ENCODE measurements at places on chromosomes 11 and 22.

- H3K4me3 ChIP-seq = no peak overlapping the region
- DNase-seq = no peak
- no peaks in the 10 kb centered on the region for H3K36me3 ChIP-seq
- no peaks in the 10 kb centered on the region for H3K4me1 ChIP-seq
- no peak overlapping the region for H3K27ac ChIP-seq
Observed at GRCh38 chr11:5284637-5285036, 14.9 kb upstream of the HBE1 start.

DNA sequence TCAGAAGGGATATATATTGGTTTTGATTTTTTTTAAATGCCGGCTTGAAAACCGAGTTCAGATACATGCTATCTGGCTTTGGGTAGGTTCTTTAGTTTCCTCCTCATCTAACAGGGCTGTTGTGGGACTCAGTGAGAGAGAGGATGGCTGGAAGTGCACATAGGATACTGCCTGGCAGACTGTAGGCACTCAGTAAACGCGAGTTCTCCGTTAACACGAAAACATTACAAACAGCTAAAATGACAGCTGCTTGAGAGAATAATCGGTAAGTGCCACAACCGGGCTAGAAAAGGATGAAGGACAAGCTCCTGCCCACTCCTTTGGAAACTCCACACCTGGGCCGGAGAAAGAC, 369 bp downstream of the XRRA1 start:
- H3K27ac ChIP-seq = peak overlapping the region; percentile 95
- no peak for DNase-seq
- H3K4me3 ChIP-seq = peak overlapping the region; percentile 90
- H3K27me3 ChIP-seq = peaks cover 5% of the 10 kb centered on the region
- H3K4me1 ChIP-seq = peaks cover 56% of the 10 kb centered on the region

DNA sequence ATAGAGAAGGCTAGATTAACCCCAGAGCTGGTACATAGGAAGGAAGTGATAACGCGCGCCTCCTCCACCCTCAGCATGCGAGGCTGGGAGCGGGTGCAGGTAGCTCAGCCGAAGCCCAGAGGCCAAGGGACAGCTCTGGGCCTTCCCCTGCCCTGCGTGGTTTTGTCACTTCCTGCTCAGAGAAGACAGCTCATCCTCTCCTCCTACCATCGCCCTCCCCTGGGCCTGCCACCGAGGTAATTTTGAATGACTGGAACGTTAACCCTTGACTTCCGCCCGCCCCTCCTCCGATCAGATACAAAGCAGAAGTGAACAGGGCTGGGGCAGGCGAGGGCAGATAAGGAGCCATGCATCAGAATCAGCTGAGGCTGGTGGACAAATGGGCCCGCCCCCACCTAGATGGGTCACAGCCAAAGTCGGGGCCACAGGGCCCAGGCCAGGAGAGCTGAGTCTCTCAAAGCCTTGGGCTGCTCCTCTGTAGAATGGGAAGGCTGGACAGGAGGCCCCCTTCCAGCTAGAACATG, 1.6 kb downstream of the RAC2 start:
- DNase-seq = peak; percentile 88
- peaks cover 74% of the 10 kb centered on the region for H3K4me1 ChIP-seq
- peaks cover 9% of the 10 kb centered on the region for H3K36me3 ChIP-seq
- peak overlapping the region; percentile 99 for H3K27ac ChIP-seq

- H3K4me3 ChIP-seq = no peak overlapping the region
- no peaks in the 10 kb centered on the region for H3K4me1 ChIP-seq
- H3K27ac ChIP-seq = no peak overlapping the region
- H3K36me3 ChIP-seq = no peaks in the 10 kb centered on the region
Observed at GRCh38 chr11:112734207-112734606, 227.0 kb upstream of the NCAM1 start.

DNA sequence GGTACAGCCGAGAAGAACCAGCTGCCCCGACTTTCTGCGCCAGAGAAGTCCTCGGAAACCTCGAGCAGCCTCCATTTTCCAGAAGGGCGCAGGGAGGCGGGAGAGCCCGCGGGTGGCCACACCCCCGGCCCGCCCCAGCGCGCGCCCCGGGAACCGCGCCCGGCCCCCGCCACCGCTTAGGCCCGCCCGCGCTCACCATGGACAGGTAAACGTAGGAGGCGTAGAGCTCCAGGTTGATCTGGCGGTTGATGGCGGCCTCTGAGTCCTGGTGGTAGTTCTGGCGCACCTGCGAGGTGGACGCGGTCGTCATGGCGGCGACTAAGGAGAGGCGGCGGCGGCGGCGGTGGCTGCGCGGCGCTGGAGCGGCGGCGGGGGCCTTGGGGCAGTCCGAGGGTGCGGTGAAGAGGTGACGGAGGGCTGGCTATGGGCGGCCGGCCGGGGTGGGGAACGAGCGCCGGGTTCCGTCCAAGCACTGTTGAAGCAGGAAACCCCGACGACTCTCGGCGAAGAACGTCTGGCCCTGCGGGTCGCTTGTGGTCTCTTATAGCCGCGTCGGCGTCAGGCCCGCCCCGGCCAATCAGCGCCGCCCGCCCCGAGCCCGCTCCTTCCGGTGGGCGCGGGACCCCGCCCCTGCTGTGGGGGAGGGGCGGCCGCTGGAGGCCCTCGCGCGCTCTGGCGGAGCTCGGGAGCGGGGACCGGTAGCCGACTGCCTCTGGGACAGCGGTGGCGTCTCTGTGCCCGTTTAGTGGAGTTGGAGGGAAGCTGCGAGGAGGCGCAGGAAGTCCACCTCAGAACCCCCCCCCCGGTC, at the start of gene FTH1:
FTH1 (minus strand) TSS at position 519 of the 808 bp plus-strand sequence; CDS start at position 310, 209 bp downstream.
- peak within 1 kb of the TSS; percentile 94 for H3K27ac ChIP-seq
- H3K36me3 ChIP-seq = peaks cover 21% of the 10 kb centered on the region
- H3K27me3 ChIP-seq = peaks cover 49% of the 10 kb centered on the region
- peak within 1 kb of the TSS; percentile 94 for H3K4me3 ChIP-seq

- peaks cover 4% of the 10 kb centered on the region for H3K27me3 ChIP-seq
- H3K36me3 ChIP-seq = no peaks in the 10 kb centered on the region
- H3K27ac ChIP-seq = no peak overlapping the region
- H3K4me1 ChIP-seq = no peaks in the 10 kb centered on the region
- H3K4me3 ChIP-seq = no peak overlapping the region
Observed at GRCh38 chr11:114604179-114604813, 8.7 kb upstream of the NXPE4 start.

GRCh38 chr11:130394615-130395014, 33.8 kb downstream of the ADAMTS8 start:
- H3K27ac ChIP-seq = no peak overlapping the region
- no peak overlapping the region for H3K4me3 ChIP-seq
- H3K27me3 ChIP-seq = peaks cover 3% of the 10 kb centered on the region
- H3K36me3 ChIP-seq = peaks cover 10% of the 10 kb centered on the region
- no peak for DNase-seq

DNA sequence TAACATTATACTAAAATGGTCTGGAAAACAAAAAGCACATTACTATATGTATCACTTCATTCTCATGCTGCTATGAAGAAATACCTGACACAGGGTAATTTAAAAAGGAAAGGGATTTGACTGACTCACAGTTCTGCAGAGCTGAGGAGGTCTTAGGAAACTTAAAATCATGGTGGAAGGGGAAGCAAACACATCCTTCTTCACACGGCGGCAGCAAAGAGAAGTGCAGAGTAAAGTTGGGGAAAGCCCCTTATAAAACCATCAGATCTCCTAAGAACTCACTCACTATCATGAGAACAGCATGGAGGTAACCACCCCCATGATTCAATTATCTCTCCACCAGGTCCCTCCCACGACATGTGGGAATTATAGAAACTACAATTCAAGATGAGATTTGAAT, 60.0 kb downstream of the FAM181B start:
- no peaks in the 10 kb centered on the region for H3K36me3 ChIP-seq
- H3K4me1 ChIP-seq = no peaks in the 10 kb centered on the region
- no peak for DNase-seq
- H3K27me3 ChIP-seq = peaks cover 3% of the 10 kb centered on the region

DNA sequence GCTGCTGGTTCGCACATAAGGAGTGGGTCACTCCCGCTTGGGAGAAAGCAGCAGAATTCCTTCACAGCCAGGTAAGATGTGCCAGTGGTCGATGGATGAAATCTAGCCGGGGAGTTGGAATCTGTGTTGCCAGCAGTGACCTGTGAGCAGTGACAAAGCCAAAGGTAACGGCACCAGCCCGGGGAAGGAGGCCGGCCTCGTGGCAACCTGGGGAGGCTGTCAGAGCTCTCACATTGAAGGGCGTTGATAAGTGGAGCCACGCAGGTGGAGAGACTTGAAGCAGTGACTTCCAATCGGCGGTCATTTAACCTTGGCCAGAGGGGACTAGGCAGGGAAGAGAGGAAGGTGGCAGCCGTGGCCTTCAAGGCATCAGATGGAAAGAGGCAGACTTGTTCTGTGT, 58.8 kb downstream of the ARHGAP8 start:
- peaks cover 8% of the 10 kb centered on the region for H3K27me3 ChIP-seq
- no peak for DNase-seq
- H3K4me3 ChIP-seq = no peak overlapping the region
- no peaks in the 10 kb centered on the region for H3K36me3 ChIP-seq

GRCh38 chr22:42282252-42282942, 11.9 kb upstream of the TCF20 start:
- peaks cover 5% of the 10 kb centered on the region for H3K27me3 ChIP-seq
- H3K4me1 ChIP-seq = peaks cover 13% of the 10 kb centered on the region
- H3K27ac ChIP-seq = no peak overlapping the region
- H3K4me3 ChIP-seq = peak overlapping the region; percentile 57
- no peak for DNase-seq

GRCh38 chr11:69490516-69490915, 9.1 kb downstream of the LINC01488 start:
- no peak for DNase-seq
- H3K27me3 ChIP-seq = peaks cover 1% of the 10 kb centered on the region
- no peak overlapping the region for H3K4me3 ChIP-seq
- no peaks in the 10 kb centered on the region for H3K4me1 ChIP-seq

DNA sequence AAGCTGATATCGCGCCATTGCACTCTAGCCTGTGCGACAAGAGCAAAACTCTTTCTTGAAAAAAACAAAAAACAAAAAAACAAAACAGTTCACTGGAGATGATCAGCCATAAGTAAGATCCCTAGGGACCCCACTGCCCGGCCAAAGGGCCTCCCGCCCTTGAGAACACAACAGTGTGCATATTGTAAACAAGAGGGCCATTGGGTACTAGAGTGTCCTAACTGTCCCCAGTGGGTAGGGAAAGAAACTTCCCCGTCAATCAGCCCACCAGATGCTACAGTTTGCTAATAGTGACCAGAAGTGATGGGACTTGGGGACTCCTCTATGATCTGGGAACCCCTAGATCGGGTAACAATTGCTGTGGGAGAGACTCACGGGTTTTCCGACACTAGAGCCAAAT, 3.7 kb upstream of the ACY3 start:
- H3K27ac ChIP-seq = no peak overlapping the region
- H3K36me3 ChIP-seq = no peaks in the 10 kb centered on the region
- no peaks in the 10 kb centered on the region for H3K27me3 ChIP-seq
- no peak for DNase-seq
- no peak overlapping the region for H3K4me3 ChIP-seq

DNA sequence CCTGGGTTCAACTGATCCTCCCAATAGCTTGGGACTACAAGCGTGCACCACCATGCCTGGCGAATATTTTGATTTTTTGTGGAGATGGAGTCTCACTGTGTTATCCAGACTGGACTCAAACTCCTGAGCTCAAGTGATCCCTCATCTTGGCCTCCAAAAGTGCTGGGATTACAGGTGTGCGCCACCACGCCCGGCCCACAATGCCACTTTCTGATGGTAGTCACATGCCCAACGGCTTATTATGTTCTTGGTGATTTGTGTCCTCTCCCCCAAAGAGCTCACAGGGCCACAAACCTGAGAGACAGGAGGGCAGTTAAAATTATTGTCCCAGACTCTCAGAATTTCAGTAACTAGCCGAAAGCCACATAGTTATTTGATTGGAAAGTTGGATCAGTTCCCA, 9.6 kb downstream of the GRIK4 start:
- no peak overlapping the region for H3K4me3 ChIP-seq
- no peaks in the 10 kb centered on the region for H3K4me1 ChIP-seq
- no peaks in the 10 kb centered on the region for H3K27me3 ChIP-seq
- no peaks in the 10 kb centered on the region for H3K36me3 ChIP-seq

- no peak overlapping the region for H3K27ac ChIP-seq
- no peaks in the 10 kb centered on the region for H3K36me3 ChIP-seq
- no peaks in the 10 kb centered on the region for H3K27me3 ChIP-seq
- H3K4me3 ChIP-seq = no peak overlapping the region
- no peaks in the 10 kb centered on the region for H3K4me1 ChIP-seq
- no peak for DNase-seq
Observed at GRCh38 chr11:80900265-80900664, 1459.4 kb upstream of the TENM4 start.

GRCh38 chr22:30219049-30219654, 27.4 kb downstream of the LIF start:
- no peak overlapping the region for H3K27ac ChIP-seq

DNA sequence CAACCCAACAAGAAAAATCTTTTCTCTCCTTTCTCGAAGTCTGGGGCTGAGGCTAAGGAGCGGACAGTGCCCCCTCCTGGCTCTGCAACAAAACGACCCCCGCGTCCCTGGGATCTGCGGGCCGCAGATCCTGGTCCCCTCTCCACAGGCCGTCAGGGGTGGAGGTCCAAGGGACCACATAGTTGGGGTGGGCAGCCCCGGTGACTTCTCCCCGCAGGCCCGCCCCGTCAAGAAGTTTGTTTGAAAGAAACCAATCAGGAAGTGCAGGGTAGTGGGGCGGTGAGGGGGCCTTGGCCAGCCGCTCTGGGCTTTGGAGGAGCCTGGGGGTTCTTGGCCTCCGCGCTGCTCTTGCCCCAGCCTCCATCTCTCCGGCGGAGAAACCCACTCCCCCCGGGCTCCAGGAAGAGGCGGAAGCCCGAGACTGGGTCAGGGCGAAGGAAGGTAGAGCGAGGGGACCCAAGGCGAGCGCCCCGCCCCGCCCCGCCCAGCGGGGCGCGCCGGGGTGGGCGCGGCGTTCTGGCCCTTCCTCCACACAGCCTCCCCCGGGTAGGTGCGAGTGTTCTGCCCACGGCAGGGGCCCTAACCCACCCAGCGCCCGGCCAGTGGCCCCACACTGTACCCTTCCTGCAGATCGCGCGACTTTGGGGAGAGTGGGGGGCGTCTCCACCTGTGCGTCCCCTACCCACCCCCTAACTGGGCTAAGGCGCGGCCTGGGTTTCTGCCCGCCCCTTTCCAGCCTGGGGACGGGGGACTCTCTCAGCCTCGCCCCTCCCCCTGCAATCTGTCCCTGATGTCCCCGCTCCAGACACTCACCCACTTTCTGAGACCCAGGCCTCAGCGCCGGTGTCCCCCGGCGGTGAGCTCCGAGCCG, 1.3 kb downstream of the TP53I11 start:
- H3K27ac ChIP-seq = no peak overlapping the region
- H3K4me1 ChIP-seq = peaks cover 7% of the 10 kb centered on the region
- peak; percentile 19 for DNase-seq
- peak overlapping the region; percentile 82 for H3K4me3 ChIP-seq
- H3K36me3 ChIP-seq = no peaks in the 10 kb centered on the region

DNA sequence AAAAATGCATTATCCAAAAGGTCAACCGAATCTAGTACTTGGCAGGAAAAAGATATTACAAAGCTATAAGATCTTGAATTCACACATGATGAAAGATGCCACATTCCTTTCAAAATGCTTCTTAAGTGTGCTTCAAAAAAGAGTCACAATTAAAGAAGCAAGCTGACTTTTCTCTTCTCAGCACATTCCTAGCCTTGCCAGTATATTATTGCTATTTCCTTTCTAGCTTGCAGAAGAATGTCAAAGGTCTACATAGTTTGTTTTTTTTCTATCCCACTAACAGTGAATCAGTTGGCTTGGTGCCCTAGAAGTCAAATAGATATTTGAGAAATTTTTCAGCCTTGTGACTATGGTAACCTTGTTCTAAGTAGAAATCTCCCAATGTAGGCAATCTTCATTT, 56.8 kb downstream of the GUCY1A2 start:
- H3K36me3 ChIP-seq = no peaks in the 10 kb centered on the region
- no peak overlapping the region for H3K4me3 ChIP-seq
- H3K27me3 ChIP-seq = peaks cover 2% of the 10 kb centered on the region
- DNase-seq = no peak
- H3K27ac ChIP-seq = no peak overlapping the region

GRCh38 chr11:5507177-5507932, 2.4 kb downstream of the UBQLN3 start:
- no peak overlapping the region for H3K4me3 ChIP-seq
- H3K4me1 ChIP-seq = no peaks in the 10 kb centered on the region
- H3K36me3 ChIP-seq = no peaks in the 10 kb centered on the region
- H3K27ac ChIP-seq = no peak overlapping the region

Measured in immature natural killer cell (primary cell).